ENCODE measurements at places on chromosomes 12 and 14. TPM values are rescaled to one million over a fixed set of nuclear protein-coding genes. Genes with fewer than 3 reads are reported as not detected.

The CAPZA3 gene
- total RNA-seq, result not detected

The HOXC4 gene
- total RNA-seq, result not detected

The TSPAN8 gene
- total RNA-seq, result not detected

The MIP gene
- under 0.01 TPM for total RNA-seq

The ENDOU gene
- total RNA-seq, result under 0.01 TPM

The GON7 gene
- 14.9 TPM for total RNA-seq

DNA sequence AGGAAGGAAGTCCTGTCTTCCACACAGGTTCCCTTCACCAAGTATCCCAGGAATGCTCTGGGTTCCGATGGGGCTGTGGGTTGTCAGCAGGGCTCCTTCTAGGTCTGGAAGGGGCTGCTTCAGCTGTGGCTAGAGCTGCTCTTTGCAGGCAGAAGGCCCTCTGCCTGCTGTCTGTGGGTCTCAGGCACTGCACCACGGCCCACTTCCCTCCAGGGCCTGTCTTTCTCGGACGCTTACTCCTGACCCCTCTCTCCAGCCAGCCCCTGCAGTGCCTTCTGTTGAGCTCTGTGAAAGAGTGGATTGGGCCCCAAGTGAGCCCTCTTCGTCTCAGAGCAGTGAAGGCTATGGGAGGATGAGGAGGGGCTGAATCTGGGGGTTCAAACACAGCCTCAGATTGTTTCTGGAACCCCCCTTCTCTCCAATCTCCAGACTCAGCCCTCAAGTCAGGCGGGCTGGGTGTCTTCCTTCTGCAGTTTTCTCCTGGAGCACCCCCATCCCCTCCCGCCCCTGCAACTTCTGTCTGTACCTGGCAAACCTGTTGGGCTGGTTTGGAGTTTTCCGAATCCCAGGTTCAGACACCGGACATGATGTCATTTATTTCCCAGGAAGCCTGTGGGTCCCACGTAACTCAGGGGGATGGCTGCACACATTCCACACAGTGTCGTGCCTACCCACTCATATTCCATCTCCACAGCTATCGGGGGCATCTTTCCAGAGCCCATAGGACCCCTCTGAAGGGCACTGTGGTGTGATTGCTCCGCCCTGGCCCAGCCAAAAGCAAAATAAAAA, 24.9 kb upstream of the SPPL3 start:
- DNase-seq, result no peak

DNA sequence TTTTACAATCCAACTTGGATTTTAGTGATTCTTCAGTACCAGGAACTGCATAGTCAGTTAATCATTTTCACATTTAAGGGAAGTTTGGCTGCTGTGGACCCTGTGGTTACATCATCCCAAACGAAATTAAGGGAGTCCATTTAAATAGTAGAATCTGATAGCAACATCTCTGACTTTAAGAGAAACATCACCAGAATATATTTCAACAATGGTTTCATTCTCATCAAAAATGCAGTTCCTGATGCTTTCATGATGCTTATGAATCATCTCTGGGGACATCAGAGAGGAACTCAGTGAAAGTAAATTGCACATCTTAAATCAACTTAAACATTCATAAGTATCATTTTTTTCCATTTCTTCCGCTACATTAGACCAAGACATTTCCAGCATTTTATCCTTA, 1170.7 kb downstream of the FSCB start:
- no peak for DNase-seq

DNA sequence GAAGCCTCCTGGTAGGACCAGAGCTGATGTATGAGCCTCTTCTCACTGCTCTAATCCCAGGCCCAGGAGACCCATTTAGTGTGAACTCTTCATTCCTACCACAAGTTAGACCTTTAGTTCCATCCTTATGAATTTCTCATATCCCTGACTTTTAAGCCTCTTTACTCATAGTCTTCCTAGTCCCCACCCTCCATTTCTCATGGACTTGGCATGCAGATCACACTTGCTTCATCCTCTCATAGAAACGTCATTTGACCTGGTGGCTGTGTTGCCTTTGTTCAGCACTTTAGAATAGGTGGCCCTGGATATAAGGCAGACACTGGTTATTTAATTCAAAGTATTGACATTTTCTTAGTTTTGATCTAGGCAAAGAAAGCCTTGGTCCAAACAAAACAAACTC, 99.5 kb downstream of the SLC16A7 start:
- no peak for DNase-seq

DNA sequence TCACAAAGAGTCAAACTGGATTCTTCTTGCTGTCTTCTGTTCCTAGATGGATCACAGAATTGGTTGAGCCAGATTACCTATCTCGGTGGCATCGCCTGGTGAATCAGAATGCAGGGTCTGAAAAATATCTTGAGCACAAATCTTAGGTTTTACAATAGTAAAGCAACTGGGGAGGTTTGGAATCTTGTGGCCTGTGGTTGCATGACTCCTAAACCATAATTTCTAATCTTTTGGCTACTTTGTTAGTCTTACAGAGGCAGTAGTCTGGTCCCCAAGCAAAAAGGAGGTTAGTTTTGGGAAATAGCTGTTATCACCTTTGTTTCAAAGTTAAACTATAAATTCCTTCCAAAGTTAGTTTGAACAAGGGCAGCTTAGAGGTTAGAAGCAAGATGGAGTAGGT, 1488.5 kb upstream of the FLRT2 start:
- no peak for DNase-seq

GRCh38 chr12:113364698-113365097, 6.3 kb downstream of the PLBD2 start:
- DNase-seq, result no peak

GRCh38 chr12:117680312-117680711, 288.5 kb downstream of the KSR2 start:
- peak; percentile 74 for DNase-seq

- DNase-seq, result no peak
These were observed 178.7 kb upstream of the TMTC1 start for GRCh38 chr12:29962276-29963035.

DNA sequence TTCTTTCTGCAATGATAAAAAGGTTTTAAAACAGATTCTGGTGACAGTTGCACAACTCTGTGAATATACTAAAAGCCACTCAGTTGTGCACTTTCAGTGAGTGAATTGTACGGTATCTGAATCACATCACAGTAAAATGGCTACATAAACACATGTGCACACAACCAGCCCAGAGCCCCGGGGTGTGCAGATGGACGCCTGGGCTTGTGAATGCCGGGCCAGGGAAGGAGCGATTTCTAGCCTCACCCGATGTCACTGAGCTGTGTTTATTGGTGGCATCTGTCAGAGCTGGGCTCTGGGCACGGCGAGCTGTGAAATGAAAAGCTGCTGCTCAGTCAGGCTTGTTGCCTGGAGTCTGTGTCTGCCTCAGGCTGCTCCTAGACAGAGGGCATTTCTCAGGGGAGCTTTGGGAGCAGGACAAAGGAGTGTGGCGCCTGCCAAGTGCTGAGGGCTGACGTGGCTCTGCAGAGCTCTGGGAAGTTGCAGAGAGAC, 25.9 kb downstream of the RHOF start:
- no peak for DNase-seq

DNA sequence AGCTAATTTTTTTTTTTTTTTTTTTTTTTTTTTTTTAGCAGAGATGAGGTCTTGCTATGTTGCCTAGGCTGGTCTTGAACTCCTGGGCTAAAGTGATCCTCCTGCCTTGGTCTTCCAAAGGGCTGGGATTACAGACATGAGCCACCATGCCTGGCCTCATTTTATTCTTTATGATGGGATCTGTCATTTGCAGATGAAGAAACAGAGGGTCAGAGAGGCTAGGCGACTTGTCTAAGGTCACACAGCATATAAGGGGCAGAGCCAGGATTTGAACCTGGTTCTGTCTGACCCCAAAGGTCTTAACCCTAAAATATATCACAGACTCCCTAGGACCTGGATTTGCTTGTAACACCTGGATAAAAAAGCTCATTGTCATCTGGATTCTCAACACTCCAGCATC, 282.6 kb downstream of the KSR2 start:
- DNase-seq, result peak; percentile 14

GRCh38 chr12:91902860-91903683, 242.6 kb downstream of the BTG1 start:
- no peak for DNase-seq

DNA sequence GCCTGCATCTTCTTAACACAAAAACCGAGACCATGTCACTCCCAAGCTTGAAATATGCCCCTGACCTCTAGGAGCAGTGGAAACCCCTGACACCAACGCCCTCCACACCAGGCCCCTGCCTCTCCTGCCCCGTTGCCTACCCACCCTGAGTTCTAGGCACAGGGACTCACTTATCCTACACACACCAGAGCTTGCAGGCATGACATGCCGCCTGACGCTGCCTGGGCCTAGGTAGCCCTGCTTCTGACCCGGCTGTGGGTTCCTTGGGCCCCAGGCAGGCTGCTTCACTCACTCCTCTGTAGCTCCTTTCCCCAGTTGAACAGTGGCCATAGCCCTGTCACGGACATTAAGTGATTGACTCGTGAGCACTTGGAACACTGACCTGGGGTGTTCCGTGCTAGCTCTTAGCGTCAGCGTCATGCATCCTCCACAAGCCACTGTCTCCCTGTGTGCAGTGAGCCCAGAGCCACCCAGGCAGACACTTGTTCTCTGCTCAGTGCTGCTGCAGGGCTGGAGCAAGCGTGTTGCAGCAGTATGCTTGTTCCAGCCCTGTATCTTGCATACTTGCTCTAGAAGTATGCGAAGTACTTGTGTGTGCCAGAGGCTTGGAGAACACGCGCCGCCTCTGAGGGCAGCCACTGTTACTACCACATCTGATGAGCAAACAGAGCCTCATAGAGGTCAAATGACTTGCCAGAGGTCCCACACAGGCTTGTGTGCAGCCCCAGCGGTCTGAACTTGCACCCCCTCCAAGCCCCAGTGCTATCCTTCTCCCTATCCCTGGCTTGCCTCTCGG, 15.6 kb downstream of the OTUB2 start:
- DNase-seq, result no peak

DNA sequence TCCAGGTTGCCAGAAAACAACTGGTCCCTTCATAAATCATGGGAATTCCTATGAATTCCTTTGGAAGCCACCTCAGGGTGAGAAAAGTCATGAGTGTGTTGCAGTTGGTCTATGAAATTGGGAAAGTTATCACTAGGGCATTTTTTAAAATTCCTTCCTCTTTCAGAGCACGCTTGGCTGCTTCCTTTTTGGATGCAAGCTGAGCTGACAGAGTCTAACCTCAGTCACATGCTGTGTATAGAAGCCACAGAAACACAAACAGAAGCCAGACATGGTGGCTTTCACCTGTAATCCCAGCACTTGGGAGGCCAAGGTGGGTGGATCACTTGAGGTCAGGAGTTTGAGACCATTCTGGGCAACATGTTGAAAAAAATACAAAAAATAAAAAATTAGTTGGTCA, 21.7 kb upstream of the HELB start:
- DNase-seq, result no peak

DNA sequence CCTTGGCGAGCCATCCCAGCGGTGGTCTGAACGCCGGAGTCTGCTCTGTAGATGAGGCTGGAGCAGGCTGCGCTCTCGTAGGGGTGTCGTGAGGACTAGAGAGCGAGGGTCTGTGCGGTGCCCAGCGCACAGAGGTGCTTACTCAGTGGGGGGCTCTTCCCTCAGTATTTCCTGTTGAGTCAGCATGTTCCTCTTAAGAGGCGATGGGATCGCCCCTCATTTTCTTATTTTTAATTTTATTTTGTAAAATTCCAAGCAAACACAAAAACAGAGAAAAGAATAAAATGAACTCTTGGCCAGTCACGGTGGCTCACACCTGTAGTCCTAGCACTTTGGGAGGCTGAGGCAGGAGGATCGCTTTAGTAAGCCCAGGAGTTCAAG, 40.8 kb upstream of the BCL7A start:
- no peak for DNase-seq

DNA sequence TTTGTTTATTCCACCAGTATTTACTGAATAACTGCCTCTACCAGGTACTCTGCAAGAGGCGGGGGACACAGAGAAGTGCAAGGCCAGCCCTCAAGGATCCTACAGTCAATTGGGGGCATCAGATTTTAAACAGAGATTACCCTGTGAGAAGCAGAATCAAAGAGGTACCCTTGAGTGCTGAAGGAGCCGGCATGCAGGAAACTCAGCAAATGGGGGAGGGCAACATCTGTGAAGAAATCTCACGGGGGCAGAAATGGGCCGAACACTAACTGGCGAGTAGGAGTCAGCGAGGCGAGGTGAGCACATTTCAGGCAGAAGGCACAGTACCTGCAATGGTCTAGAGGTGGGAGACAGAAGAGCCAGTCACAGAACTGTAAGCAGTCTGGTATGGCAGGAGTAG, 9.0 kb downstream of the GALNT6 start:
- no peak for DNase-seq

DNA sequence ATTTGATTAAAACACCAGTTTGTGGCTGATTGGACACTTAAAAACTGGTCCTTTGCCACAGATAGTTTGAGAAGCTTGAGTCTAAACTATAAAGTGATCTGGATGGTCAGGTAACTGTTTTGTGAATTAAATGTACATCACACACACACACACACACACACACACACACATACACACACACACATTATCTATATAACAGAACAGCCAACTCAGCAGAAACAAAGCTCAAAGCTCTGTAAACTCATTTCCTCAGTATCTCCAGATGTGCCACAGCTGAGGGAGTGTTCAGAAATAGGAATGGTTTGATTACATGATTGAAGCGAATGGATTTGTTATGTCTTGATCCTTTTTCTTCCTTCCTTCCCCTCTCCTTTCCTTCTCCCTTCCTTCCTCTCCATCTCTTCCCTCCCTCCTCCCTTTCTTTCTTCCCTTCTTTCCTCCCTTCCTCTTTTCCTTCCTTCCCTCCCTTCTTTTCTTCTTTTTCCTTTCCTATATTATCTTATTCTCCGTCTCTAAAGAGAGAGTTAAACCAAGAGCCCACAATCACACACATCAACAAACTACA, 100.3 kb downstream of the LLPH start:
- no peak for DNase-seq

DNA sequence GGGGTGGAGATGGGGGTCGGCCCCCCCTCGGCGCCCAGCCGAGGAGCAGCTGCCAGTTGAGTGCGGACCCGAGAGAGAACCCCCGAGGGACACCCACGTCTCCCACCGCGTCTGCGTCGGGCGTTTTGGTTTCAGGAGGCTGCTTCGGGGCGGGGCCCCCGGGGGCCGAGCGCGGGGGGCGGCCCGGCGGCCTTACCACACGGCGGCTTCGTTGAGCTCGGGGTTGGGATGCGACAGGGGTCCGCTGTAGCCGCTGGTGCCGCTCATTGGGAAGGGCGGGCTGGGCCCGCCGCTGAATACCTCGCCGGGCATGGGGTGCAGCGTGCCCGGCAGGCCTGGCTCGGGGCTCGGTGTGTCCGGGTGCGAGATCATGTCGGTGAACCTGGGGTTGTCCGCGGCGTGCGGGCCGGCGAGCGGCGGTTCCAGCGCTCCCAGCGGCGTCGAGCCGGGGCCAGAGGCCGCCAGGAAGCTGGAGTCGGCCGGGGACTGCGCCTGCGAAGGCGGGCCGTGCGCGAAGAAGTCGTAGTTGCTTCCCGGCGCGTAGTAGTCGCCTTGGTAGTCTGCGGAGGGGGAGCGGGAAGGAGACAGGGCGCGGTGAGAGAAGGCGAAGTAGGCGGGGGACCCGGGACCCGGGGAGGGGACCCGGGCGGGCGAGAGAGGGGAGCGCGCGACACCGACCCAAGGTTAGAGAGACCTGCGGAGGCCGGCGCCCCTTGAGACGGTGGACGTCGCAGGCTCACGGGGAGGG, 8.5 kb downstream of the LHX5 start:
- no peak for DNase-seq

All from lung microvascular endothelial cell (primary cell).